ENCODE measurements at places on chromosomes 7 and 10.

DNA sequence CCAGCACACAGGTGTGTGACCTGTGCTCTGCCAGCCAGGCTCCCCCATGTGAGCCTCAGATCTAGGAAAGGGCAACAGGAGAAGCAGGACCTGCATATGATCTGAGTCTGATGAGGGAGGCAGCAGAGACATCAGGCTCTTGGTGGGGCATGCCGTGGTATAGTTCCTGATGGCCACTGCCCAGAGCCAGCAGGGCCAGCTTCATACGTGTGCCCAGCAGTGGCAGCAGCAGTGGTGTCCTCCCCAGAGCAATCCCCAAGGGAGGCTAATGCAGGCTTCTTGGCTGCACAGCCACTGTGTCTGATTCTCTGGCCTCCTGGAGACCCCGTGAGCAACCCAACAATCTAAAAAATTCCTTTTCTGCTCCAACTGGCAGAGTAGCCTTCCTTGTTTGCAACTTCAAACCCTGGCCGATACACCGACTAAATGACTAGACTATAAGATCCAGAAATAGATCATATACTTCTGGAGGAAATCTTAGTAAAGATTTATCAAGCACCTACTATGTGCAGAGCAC, 230.6 kb upstream of the ZMIZ1 start:
- no peak for DNase-seq

GRCh38 chr7:55092975-55093373, 74.2 kb downstream of the EGFR start:
- no peak for DNase-seq

GRCh38 chr7:146982482-146982881, 865.9 kb downstream of the CNTNAP2 start:
- no peak for DNase-seq

GRCh38 chr10:125011171-125011925, 69.4 kb downstream of the ZRANB1 start:
- DNase-seq, result no peak

GRCh38 chr10:112753961-112754411, 196.1 kb upstream of the TCF7L2 start:
- DNase-seq, result no peak

DNA sequence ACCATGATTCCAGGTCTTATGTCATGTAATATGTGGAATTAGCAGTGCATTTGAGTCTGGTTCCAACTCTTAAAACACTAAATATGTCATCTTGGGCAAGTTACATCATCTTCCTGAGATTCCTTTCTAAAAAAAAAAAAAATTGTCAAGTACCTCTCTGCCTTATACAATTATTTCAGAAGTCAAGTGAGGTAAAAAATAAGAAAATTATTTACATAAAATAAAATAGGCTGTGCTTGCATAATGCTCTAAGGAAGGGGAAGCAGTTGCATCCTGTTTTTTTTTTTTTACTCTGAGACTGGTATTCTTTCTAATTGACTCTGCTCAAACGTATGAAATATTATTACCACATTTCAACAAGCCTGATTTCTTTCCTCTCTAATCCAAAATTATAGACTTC, 55.1 kb upstream of the SEMA3A start:
- no peak for DNase-seq

DNA sequence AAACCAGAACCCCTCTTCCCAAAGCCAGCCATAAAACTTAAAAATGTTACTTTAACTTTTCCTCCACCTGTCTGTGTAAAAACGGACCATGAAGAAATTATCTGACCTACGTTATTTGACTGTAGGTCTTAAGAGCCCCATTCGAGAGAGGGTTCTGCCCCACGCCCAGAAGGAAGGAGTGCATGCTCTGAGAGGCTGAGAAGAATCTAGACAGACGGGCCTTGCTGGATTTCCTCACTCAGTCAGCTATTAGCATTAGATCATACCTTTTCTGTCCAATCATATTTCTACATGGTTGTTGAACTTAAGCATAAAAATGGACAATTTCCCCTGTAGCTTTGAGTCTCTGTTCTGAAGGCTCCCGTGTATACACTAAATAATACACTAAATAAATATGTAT, 38.1 kb upstream of the WDR11 start:
- DNase-seq, result no peak

- no peak for DNase-seq
Measured at GRCh38 chr7:88456490-88456889, 149.8 kb upstream of the STEAP4 start.

- DNase-seq, result no peak
Measured at GRCh38 chr7:116357781-116358670, 141.5 kb upstream of the CAV2 start.

DNA sequence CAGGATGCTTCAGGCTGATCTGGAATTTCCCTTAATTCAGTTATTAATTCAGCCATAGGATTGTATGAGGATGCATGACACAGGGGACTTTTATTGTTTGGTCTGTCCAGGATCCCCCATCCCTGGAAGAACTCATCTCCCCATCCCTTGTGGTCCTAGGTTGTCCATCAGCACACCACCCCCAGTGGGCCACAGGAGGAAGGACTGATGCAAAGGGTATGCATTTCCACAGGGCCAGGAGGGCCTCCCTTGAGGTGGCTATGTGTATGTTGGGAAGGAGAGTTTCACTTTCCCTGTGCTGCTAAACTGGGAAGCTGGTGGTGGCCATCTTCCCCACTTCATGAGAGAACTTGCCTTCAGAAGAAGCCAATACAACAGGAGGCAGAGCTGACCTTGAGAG, 44.6 kb upstream of the GRB10 start:
- no peak for DNase-seq

GRCh38 chr10:21265622-21266021, 259.9 kb downstream of the SKIDA1 start:
- no peak for DNase-seq

DNA sequence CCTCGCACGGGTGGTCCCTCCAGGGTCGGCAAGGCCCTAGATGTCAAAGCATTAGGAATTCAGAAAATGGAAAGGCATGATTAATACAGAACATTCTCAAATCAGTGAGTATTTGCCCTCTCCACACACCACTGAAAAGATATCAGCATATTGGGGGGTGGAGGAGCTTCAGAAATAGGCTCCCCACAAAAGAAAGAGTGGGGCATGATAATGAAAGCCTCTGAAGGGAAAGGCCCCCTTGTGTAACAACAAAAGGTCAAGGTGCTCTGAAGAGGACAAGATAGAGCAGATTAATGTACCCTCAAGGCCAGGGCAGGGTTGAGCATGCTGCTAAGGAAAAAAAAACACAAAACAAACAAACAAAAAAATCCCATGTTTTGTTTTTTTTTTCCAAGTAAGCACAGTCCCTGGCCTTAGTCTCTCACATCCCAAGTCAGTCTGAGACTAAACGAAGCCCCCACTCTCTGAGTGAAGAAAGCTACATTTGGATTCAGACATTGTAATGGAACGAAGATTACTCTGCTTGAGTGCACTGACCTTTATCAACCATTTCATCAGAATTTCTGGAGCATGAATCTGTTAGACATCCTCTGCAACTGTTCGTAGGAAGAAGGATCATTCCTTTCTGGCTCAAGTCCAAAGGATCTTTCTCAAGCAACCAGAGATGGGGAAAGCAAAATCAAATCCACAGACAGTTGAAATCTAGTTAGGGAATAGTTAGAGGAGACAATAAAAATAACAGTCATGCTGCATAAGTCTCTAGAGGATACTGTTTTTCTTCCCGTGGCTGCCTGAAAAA, 27.4 kb upstream of the DGKI start:
- DNase-seq, result peak; percentile 83

GRCh38 chr7:138502023-138502767, 42.1 kb downstream of the TRIM24 start:
- no peak for DNase-seq

DNA sequence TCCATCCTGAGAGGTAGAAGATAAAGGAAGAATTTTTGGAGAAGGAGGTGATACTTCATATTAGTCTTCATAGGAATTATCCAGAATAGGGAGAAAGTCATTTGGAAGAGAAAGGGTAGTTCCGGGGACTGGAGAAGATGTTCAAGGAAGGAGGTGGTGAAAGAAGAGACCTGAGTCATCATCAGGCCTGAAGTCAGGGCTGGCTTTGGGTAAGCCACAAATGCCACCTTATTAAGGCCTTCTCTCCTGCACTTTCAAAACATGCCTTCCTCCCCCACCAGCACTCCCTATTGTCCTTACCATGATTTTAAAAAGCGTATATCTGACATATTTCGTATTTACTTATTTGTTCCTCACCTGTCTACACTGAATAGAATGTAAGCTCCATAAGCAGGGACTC, 112.2 kb upstream of the LRGUK start:
- no peak for DNase-seq

DNA sequence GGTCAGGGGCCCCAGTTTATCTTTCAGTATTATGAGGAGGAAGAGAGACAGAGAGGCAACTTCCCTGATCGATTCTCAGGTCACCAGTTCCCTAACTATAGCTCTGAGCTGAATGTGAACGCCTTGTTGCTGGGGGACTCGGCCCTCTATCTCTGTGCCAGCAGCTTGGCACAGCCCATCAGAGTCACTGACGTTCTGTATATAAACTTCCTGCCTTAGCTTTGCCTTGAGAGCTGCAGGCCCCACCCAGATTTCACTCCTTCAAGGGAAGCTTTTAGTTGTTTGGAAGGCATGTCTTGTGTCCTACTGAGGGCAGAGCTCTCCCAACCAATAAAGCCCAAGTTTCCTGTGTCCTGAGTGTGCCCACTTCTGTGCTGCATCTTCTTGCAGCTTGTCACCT, 242.5 kb upstream of the PRSS58 start:
- no peak for DNase-seq

GRCh38 chr10:106076496-106076895, 1088.0 kb downstream of the SORCS1 start:
- DNase-seq, result no peak

GRCh38 chr7:2261611-2262010, 19.6 kb downstream of the NUDT1 start:
- no peak for DNase-seq

- no peak for DNase-seq
Measured at GRCh38 chr7:157964016-157964415, 623.6 kb downstream of the PTPRN2 start.

- DNase-seq, result no peak
Measured at GRCh38 chr7:20562461-20562860, 53.0 kb upstream of the ABCB5 start.

DNA sequence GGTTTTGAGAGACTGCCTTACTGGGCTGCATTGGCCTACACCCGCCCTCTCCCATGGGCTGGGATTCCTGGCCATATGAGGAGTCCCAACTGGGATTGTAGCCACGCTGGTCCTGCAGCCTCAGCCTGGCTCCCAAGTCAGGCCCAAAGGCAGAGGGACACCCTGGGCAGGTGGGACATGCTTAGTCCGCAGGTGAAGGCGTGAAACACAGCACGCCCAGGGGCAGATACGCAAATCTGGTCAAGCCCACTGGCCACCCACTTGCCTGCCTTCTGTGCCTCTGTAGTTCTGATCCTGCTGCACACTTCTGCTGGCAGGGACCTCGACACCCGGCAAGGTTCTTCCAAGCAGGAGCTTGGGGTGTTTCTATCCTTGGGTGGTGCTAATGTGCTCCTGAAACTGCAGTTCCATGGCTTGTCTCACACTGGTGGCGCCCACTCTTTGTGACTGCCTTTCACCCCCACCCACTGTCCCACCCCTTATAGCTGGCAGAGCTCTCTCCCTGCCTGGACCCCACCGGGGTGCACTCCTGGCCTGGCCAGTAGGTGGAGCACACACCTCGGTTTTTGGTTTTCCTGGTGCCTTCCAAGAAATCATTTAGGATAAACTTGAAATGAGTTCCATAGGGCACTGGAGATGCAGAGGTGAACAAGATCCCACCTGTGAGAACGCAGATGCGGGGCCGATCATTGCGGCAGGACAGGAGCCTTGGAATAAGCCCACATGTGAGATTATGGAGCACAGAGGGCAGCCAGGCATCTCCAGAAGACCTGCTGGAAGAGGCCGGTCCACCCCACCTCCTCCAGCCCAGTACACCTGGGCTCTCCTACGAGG, 47.9 kb downstream of the MKI67 start:
- no peak for DNase-seq

DNA sequence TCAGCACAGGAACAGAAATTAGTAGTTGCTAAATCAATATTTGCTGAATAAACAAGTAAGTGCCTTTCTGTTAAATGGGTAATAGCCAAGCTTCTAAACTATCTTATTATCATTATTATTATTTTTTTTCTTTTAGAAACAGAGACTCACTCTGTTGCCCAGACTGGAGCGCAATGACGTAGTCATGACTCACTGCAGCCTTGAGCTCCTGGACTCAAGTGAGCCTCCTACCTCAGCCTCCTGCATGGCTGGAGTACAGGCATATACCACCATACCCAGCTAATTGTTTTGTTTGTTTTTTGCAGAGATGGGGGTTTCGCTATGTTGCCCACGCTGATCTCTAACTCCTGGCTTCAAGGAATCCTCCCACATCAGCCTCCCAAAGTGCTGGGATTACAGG, 12.3 kb upstream of the ELN start:
- no peak for DNase-seq

GRCh38 chr10:21523557-21524008, 1.9 kb downstream of the SKIDA1 start:
- DNase-seq, result no peak

- DNase-seq, result no peak
Measured at GRCh38 chr7:28245123-28245878, 64.7 kb upstream of the JAZF1 start.

- no peak for DNase-seq
Measured at GRCh38 chr10:45308707-45309106, 6.7 kb downstream of the OR13A1 start.

DNA sequence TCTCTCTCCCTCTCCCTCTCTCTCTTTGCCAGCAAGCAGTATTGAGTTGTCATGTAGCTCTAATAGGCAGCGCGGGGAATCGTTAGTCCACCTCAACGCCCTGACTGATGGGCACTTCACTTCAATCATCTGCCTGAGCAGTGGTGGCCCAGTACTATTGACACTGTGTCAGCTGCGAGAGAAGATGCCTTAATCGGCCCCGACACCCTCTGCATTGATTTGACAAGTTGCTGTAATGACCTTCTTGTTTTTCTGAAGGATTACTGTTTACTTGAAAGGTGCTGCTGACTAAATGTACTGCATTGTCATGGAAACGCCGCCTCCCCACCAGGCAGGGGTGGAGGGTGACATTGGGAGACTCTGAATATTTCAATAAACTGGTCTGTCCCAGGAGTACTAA, 913.8 kb downstream of the KCNMA1 start:
- no peak for DNase-seq

DNA sequence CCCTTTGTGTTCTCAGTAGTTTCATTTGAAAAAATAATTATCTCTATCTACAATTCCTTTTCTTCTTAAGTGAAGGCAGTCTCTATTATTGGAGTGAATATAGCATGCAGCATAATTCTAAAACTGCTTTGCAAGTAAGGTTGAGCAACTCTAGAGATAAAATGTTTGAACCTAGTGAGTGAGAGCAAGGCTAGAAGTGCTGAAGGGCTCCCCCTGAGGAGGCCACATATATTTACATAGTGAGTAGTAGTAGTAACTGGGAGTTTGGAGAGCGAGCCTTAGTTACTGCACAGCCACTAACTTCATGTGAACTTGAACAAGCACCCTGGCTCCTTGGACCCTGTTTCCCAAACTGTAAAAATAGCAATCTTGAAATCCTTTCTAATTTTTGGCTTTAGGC, 141.5 kb upstream of the DKK1 start:
- DNase-seq, result no peak

GRCh38 chr7:147586526-147586925, 1004.0 kb upstream of the C7orf33 start:
- no peak for DNase-seq

- no peak for DNase-seq
Measured at GRCh38 chr10:72079356-72079755, 9.0 kb downstream of the SPOCK2 start.

Measured in amniotic stem cell (primary cell).